ENCODE measurements at places on chromosomes 12 and 14.

- DNase-seq = no peak
Measured at GRCh38 chr12:78494911-78495310, 369.7 kb upstream of the SYT1 start.

GRCh38 chr14:103520657-103521437 lies 1.8 kb downstream of the CKB start:
- peak; percentile 61 for DNase-seq

- no peak for DNase-seq
Measured at GRCh38 chr12:120872487-120872886, 31.7 kb downstream of the SPPL3 start.

DNA sequence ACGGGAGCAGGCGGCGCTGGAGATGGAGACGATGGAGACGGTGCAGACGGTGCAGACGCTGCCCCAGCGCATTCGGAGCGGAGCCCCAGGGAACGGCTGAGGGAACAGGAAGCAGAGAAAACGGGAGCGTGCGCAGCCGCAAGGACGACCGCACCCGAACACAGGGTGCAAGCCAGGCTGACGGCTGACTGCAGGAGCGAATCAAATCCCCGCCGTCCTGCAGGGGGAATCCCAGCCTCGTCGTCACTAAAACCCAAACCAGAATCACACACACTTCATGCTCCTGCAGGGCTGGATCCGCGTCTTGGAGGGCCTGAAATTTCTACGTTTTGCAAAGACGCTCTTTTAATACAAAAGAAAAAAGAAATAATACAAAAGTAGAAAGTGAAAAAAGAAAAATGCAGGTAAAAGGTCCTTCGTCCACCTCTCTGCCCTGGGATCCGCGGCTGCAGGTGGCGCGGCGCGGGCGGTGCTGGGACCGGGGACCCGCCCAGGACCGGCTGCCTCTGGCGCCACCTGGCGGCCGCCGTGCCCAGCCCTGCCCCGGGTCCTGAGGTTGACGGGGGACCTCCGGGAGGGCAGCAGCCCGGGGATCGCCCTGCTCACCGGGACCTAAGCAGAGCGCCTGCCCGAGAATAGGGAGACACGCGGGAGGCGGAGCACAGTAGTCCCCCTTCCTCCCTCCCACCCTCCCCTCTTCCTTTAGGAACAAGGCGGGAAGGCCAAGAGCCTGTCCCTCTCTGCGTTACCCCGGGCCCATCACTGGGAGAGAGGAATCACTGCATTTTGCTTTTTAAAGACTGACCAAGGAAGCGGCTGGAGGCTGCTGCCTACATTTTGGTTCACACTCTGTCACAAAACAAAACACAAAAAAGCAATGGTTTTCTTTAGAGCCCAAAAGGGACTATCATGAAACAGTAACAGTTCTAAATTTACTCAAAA lies 20.1 kb downstream of the STX2 start:
- peak; percentile 66 for DNase-seq

Data from activated T-cell treated with anti-CD3 and anti-CD28 coated beads for 4 hours (primary cell).